T-helper 1 cell (primary cell): ENCODE measurements at places on chromosomes 5 and 9.

DNA sequence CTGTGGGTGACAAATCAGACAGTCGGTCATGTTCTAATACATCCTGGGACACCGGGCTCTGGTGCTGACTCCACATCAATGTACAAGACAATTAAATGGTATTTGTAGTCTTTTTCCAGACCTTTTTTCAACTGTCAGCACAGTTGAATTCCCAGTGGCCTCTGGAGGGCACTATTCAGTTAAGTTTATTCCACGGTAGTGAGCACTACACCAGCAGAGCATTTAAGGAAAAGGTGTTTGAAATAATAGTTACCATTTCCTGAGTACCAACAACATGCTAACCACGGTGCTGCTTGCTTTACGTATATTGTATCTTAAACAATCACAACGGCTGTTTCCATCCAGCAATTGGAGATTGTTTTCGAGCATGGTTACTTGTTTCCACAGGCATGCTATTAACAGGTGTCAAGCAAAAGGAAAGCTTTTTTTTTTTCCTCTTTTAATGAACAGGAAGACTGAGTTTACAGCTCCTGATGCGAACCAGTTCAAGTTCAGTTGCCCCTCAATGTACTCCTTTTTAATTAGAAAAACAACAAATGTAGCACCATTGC, 186.7 kb downstream of the PDZD2 start:
- DNase-seq: no peak

- no peak for DNase-seq
Measured at GRCh38 chr5:41918105-41918504, 7.0 kb upstream of the FBXO4 start.

GRCh38 chr5:37478121-37478894, 99.2 kb downstream of the WDR70 start:
- DNase-seq: no peak

- no peak for DNase-seq
Measured at GRCh38 chr5:153400931-153401330, 89.5 kb upstream of the GRIA1 start.

DNA sequence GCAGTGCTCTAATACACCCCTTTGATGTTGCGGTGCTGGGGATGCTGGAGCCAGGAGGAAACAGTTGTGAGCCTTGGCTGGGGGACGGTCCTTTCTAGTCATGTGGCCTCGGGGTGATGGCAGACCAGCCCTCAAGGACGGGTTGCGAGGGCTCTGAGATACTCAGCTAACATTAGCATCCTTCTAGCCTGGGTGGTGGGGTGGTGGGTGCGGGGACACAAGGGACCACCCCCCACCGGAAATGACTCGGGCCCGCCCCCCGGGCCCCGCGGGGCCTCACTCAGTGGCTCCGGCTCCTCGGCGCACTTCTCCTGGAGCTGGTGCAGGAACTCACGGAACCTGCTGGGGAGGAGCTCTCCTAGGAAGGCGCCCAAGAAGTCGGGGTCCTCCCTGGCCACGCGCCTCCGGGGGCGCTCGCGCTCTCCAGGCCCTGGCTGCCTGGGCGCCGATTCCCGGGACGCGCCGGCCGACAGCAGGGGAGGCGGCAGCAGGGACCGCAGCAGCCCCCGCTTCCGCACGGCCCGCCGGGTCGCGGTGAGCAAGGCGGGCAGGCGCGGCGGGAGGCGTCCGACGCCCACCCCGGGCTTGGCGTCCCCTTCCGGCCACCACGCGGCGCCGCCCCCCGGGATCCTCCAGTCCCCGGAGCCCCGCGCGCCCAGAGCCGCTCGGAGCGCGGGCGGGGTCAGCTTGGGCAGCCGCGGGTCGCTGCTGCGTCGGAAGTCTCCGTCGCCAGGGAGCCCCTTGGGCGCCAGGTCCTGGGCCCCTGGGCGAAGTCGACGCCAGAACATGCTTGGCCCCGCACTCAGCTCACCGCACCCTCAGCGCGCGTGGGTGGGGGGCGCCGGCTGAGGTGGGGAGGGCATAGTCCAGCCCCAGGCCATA, 873 bp downstream of the C9orf50 start:
- no peak for DNase-seq

DNA sequence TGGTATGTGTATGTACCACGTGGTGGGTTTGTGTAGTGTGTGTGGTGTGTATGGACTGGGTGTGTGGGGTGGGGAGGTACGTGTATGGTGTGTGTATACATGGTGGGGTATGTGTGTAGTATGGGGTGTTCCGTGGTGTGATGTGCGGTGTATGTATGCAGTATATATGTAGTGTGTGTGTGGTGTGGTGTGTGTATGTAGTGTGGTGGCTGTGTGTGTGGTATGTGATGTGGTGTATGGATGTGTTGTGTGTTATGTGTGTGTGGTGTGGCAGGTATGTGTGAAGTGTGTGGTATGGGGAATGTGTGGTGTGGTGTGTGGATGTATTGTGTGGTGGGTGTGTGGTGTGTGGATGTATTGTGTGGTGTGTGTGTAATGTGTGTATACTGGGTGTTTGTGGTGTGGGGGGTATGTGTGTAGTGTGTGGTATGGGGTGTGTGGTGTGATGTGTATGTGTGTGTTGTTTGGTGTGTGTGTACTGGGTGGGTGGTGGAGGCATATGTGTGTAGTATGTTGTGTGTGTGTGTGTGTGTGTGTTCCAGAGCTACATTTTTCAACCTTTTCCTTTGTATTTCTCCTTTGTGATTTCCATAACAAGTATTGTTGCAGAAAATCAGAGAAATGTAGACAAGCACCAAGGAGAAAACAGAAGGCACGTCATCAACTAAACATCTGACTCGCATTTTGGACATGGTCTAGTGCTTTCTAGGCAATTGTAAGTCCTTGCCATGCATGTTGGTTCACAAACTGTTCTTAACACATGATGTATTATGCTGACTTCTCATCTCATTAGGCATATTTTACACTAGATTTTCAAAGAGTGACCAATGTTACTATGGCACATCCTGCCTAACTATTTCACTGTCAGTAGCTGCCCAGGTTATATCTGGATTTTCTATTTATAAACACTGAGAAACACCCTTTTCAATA, 13.2 kb downstream of the SEMA4D start:
- no peak for DNase-seq

GRCh38 chr9:137030538-137031527, 1.1 kb downstream of the FUT7 start:
- no peak for DNase-seq

- DNase-seq: no peak
Measured at GRCh38 chr5:168809218-168809617, 230.1 kb upstream of the PANK3 start.

DNA sequence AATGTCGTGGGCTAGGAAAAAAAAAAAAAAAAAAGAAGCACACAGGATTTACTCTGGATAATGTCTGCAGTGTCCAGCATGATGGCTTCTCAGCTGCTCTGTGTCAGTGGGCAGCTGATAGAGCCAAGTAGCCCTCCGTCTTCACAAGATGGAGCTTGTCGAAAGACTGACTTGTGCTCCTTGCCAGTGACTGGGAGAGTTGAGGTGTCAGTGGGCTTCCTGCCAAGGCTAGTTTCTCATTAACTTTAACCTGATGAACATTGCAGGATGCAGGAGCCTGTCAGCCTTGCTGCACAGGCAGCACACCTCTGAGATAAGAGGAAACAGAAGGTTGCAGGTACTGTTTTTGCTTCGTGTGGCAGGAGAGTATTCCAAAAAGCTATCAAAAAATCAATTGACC, 171.4 kb upstream of the SGCD start:
- DNase-seq: no peak

DNA sequence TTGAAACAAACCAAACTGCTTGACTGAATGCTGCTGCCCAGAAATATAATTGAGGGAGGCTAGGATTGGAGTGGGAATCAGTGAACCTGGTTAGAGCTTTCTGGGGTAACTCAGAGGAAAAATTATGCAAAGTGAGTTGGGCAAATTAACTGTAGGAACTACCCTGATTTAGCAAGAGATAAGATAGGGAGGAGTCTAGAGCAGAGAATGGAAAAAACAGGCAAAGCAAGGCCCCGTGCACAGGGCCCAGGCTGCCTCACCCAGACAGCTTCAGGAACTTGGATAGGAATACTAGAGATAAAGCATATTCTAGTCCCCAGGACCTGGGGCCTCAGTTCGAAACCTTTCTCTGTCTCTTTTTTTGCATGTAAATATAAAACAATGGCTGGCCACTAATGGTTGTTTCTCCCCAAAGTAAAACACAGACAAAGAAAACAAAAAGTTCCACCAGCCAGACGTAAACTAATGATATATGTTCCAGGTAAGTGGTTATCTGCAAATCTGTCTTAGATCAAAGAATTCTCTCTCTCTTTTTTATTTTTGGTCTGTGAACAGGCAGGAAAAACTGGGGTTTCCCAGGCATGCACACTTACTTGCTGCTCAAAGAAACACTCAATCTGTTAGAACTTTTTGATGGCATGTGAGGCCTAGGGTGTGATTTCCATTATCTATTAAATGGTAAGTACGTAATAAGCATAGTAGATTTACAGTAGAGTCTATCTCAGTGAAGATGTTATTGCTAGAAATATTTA, 168.1 kb upstream of the MAP3K1 start:
- no peak for DNase-seq

DNA sequence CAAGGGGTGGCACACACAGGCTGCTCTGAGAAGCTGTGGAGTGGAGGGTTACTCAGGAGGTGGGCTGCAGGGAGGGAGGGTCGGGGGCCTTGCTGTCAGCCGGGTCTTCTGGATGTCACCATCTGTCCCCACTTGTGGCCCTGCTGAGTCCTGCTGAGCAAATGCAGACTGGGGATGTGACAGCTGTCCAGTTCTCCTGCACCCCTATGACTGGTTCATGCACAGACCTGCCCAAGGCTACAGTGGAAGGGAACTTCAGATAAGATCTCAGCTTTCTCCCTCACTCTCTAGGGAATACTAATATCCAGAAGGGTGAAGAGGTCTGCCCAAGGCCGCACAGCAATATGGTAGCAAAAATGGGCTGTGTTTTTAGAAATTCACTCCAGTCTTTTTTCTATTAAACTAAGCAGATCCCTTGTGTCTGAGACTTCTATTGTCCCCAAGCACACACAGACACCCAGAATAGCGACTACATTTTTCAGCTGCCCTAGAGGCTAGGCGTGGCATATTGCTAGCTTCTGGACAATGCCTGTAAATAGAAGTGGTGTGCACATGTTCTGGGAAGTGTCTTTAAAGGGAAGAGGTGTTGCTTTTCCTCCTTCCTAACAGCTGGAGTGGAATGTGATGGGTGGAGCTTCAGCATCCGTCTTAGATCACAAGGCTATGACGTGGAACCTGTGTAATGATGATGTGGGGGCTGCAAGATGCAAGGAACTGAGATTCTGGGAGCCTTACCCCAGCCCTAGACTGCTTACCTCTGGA, 51.1 kb upstream of the TBC1D2 start:
- DNase-seq: no peak

DNA sequence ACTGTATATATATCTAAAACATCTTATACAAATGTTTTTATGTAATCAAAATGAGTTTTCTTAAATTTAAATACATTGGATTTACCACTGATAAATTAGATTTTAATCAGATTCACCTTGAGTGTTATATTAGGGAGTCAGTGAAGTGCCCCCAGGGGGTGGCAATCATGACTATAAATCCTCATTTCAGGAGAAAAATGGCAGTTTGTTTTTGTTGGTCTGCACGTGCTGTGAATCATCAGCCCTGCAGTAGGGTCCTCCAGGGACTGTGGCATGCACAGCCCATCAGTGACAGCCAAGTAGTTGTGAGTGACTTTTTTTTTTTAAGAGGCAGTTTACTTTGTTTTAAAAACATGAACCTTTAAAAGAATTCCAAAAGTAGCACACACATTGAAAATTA, 65.2 kb downstream of the ZSWIM6 start:
- no peak for DNase-seq
